Subcutaneous preadipocyte (primary cell): ENCODE measurements at places on chromosomes 1 and 21. TPM values are rescaled to one million over a fixed set of nuclear protein-coding genes. Genes with fewer than 3 reads are reported as not detected.

The CDC20 gene
- 81.9 and 121 TPM in 2 replicates for total RNA-seq

The NHLH1 gene
- 0.20 TPM in 1 of 2 replicates, not detected in the other for total RNA-seq

The ASCL5 gene
- total RNA-seq, result under 0.01 TPM in 1 of 2 replicates, not detected in the other

The UBE2Q1 gene
- 14.7 and 20.5 TPM in 2 replicates for total RNA-seq
